H1 (cell line): ENCODE measurements at places on chromosomes 7 and 10.

DNA sequence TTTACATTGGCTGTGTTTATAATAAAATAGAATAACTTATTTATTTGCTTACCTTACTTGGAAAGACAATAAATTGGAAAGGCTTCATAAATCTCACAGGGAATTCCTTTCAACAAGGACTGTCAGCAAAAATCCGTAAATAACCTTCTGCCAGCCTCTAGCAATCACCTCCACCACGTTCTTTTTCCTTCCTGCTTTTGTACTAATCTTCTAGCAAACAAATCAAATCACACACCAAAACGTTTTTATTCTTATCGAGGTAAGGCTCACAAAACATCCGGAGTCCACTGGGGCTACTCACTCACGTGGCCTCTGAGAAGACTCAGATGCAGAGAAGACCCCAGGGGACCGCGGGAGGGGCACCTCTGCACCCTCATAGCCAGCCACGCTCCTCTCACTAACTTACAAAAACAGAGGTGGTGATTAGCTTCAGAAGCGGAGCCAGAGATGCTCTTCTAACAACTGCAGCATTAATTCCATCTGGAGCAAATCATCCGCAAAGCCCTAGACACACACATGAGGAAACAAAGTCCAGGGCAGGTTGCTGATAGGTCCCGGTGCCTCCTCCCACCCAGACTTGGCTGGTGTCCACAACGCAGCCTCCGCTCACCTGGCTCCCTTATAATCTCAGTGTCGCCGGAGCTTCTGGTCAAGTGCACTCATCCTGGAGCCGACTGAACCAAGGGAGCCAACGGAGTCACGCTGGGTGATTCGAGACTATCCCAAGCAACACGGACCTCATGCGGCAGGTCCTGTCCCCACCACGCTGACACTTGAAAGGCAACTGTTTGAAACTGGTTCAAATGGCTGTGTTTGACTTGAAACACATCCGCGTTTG lies 22.5 kb downstream of the CTBP2 start:
- DNase-seq: no peak

- no peak for DNase-seq
These were observed 16.8 kb downstream of the OSBPL3 start for GRCh38 chr7:24963218-24963617.

GRCh38 chr7:145951566-145951965 lies 165.0 kb upstream of the CNTNAP2 start:
- DNase-seq: no peak

DNA sequence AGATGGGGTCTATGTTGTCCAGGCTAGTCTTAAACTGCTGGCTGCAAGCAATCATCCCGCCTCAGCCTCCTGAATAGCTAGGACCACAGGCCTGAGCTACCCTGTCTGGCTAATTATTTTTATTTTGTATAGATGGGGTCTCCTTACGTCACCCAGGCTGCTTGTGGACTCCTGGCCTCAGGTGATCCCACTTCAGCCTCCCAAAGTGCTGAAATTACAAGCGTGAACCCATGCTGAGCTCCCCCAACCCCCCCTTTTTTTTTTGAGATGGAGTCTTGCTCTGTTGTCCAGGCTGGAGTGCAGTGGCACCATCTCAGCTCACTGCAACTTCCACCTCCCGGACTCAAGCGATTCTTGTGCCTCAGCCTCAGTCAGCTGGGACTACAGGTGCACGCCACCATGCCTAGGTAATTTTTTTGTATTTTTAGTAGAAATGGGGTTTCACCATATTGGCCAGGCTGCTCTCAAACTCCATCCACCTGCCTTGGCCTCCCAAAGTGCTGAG lies 25.4 kb downstream of the FAM25A start:
- DNase-seq: no peak

GRCh38 chr7:34075523-34076370 lies 170.4 kb downstream of the BMPER start:
- DNase-seq: no peak

GRCh38 chr7:6649241-6649961 lies 12.3 kb downstream of the ZNF316 start:
- DNase-seq: no peak

GRCh38 chr7:82677493-82677892 lies 233.9 kb upstream of the CACNA2D1 start:
- no peak for DNase-seq

DNA sequence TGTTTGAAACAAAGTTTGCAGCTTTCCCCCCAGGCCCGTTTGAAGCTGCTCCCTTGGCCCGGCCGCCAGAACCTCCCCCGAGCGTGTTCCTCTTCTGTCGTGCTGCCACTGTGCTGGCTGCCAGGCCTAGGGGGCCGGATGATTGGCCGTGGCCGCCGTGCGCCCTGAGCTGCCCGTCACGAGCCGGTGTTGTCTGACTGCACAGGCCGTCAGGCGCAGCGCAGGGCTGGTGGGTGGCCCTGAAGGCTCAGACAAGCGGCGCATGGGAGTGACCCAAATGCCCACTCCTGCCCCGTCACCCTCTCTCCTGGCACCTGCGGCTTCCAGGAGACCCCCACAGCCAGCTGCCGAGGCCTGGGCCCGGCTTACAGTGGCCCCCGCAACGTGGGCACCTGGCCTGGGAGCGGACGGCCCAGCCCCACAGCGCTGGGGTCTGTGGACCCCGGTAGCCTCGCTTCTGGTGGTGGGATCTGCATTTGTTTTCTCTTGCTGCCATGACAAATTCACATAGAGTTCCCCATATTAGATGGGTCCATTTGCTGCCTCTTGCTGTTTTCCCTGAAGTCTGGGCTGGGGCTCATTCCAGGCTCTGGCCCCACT lies 13.1 kb downstream of the JAKMIP3 start:
- no peak for DNase-seq

GRCh38 chr7:85711894-85712293 lies 525.0 kb upstream of the SEMA3D start:
- no peak for DNase-seq
